ENCODE measurements at places on chromosomes 6 and 20. TPM values are rescaled to one million over a fixed set of nuclear protein-coding genes. Genes with fewer than 3 reads are reported as not detected.

Gene RNF182
- 2.6 TPM for total RNA-seq

Gene FAM162B
- not detected for total RNA-seq

Gene MCCD1
- total RNA-seq: not detected

Gene LRRC1
- 6.1 TPM for total RNA-seq

Gene HLA-DRA
- total RNA-seq: not detected

Gene SERAC1
- total RNA-seq: 2.8 TPM

Gene PTPRK
- total RNA-seq: 14.7 TPM

Gene CALHM5
- 0.09 TPM for total RNA-seq

Gene COL11A2
- 0.92 TPM for total RNA-seq

Gene SIRPB1
- 0.43 TPM for total RNA-seq

Gene DACT2
- total RNA-seq: 0.06 TPM

Gene TRAPPC3L
- not detected for total RNA-seq

Gene DOK5
- not detected for total RNA-seq

Gene JAG1
- 37.3 TPM for total RNA-seq

Gene MAD2L1BP
- total RNA-seq: 34.8 TPM

Gene PRSS16
- 3.5 TPM for total RNA-seq

Gene TINAG
- total RNA-seq: not detected

Gene XKR7
- total RNA-seq: not detected

Gene TRIM40
- not detected for total RNA-seq

Gene TMX4
- total RNA-seq: 18.8 TPM

Gene NTSR1
- 0.05 TPM for total RNA-seq

Gene NKX2-2
- not detected for total RNA-seq

Gene SERPINB1
- 44.3 TPM for total RNA-seq

Gene TFAP2D
- total RNA-seq: not detected

Gene PAK5
- total RNA-seq: not detected

Gene AAR2
- total RNA-seq: 40.7 TPM

Gene HCRTR2
- total RNA-seq: not detected

Gene DEFB129
- total RNA-seq: not detected

Gene PLAGL1
- total RNA-seq: 6.7 TPM

Measured in A549 treated with AZD2906 at 1 μM for 4 hours (cell line).